Stimulated activated CD8-positive, alpha-beta memory T cell treated with anti-CD3 and anti-CD28 coated beads, Interleukin-7, amount 100 ng/mL, for 48 hours (primary cell): ENCODE measurements at places on chromosomes 1 and 21.

- no peak for DNase-seq
Observed at GRCh38 chr1:75165264-75165663, 31.1 kb downstream of the LHX8 start.

DNA sequence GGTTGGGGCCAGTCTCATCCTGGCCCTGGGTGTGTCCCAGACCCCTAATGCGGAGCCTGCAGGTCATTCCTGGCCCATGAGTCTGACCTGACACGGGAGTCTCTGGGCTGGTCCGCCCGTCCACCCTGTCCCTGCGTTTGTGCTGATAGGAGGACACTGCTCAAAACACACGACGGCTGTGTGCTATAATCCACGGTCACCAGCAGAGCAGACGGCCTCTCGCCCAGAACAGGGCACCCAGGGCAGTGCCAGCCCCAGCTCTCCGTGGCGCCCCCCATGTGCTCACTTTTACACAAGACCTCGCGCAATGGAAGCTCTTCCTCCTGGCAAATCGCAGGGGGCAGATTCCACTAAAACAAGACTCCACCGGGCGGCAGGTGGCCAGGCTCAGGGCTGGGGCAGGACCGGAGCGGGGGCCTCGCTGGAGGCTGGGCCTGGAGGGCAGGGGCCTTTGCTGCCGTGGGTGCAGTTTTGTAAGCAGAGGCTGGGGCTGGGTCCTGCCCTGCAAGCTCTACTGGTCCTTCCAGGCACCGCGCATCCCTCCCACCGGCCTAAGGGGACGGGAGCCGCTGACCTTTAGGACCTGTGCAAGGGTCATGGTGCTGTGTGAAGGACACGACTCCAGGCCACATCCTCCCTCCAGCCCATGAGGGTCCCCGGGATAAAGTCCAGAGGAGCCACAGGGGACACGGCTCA, 10.6 kb upstream of the SLC19A1 start:
- no peak for DNase-seq

DNA sequence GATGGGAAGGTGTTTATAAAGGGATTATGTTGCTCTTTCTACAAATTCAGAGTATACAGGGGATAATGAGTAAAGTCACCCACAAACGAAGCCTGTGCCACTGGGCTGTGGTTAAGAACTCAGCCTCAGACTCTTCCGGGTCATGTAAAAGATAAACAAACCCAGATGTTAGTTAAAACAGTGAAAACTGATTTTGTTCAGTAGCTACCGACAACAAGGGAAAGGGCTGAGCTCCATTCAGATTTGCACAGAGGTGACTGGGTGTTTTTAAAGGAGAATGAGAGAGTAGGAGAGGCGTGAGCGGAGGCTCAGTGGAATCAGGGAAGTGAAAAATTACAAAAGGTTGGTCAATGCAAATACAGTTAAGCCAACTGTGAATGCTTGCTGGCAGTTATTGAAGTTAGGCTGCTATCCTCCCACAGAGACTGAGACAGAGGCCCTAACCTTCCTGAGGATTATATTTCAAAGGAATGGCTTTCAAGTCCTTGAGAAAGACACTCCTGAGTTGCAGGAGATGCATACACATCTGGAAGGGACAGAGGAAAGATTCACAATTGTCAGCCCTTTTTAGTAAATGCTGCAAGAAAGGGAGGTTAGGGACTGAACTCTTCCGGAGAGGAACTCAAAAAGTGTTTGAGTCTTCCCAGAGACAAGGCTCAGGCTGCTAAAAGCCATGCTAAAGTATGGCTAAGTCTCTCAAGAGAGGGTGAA, 29.9 kb upstream of the SAMD13 start:
- no peak for DNase-seq

- DNase-seq, result no peak
Observed at GRCh38 chr1:223837206-223837605, 8.5 kb downstream of the TP53BP2 start.

DNA sequence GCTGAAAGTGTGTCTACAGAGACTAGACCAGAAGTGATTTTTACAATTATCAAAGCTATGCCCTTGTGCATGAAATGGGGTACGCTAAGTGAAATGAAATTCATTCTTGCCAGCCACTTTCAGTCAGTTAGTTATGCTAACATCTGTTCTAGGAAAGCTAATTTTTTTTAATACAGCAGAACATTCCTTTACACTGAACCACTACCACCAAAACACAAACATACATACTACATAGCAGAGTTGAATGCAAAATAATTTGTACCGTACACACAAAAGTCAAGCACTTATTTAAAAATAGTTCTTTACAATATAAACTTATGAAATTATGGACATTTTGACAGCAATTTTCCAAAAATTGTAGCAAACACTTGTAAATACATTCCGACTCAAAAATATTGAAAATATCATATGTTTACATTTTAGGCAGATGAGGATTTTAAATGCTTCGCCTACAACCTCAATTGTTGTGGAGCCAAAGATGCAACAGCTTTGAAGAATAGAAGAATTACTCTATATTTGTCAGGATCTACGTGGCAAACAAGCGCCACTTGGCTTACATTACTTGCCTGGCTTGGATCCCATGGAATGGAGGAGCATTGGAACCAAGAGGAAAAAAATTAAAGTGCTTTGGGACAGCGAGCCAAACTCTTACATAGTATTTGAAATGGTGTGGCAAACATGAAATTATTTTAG, 30.6 kb downstream of the WLS start:
- DNase-seq, result no peak

DNA sequence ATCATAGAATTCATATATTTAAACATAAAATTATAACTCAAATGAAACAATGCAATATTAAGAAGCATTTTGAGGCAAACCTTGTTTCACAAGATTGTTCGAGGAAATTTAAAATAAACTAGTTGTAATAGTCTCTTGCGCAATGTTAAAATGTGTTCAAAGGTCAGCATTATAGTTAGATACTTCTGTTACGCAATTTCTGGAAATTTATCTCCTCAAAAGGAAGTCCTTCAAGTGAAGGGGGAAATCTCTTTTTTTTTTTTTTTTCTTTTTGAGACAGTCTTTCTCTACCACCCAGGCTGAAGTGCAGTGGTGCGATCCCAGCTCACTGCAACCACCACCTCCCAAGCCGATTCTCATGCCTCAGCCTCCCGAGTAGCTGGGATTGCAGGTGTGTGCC, 52.1 kb downstream of the FMO4 start:
- no peak for DNase-seq

DNA sequence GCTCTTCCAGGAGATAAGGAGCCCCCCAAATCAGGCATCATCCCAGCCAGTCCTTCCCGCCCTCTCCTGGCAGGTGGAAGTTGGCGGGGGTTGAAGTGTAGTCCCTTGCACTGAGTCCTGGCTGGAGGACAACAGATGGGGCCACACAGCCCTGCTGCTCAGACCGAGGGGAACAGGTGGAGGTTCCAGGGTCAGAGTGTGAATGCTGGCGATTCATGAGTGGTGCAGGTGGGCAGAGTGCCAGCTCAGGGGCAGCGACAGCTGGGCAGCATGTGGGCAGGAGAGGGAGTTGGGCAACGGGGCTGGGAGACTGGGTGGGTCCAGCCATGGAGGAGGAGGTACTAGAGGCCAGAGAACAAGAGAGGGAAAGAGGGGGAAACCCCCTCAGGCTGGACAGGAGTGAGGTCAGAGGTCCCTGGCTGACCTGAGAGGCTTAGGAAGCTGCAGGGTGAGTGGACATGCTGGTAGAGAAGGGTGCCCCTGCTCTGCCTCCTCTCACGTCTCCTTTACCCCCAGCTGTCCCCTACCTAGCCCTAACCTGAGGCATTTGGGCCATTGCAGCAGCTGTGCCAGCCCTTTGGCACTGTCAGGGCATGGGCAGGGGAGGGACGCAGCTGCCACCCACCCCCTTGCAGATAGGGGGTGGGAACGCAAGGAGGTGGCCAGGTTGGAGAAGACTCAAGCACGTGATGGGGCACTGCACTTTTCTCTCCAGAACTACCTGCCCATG, 11.3 kb upstream of the ADORA1 start:
- DNase-seq, result no peak

DNA sequence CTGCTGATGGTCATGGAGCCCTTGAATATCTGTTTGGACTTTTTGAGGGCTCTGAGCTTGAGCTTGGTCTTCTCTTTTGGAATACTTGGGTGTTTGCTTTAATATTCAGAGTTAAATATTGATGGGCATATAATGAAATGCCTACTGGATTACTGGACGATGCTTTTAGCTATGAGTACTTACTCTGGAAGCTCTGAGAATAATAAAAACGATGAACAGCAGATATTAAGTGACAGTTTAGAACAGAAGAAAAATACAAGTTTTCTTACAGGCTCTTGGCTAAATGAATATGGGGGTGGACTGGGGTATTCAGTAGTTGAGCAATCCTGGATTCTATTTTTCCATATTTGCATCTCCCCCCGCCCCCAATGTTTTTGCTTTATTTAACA, 20.7 kb downstream of the GALNT2 start:
- DNase-seq, result no peak

- DNase-seq, result no peak
Observed at GRCh38 chr1:218617986-218618385, 272.9 kb downstream of the TGFB2 start.

GRCh38 chr1:210724768-210725167, 396.1 kb downstream of the HHAT start:
- DNase-seq, result no peak

DNA sequence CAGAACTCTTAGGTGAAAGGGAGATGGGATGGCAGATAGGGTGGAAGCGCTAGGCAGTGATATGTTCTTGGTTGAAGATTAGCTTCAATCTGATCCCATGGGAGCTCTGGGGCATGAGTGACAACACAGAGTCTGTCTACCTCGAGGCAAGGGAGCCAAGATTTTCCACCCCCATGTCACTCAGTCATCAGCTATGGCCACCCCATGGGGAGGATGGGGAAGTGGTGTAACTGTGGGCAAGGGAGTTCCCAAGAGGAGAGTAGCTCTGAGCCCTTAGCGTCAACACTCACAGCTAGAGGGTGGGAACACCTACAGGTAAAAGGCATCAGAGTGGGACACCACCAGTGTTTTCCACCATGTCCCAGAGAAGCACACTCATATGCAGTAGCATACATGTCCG, 30.3 kb upstream of the C1QA start:
- DNase-seq, result no peak

- DNase-seq, result no peak
Observed at GRCh38 chr1:230490436-230490835, 64.3 kb upstream of the PGBD5 start.

GRCh38 chr21:36454093-36454531, 25.8 kb downstream of the CLDN14 start:
- DNase-seq, result no peak

DNA sequence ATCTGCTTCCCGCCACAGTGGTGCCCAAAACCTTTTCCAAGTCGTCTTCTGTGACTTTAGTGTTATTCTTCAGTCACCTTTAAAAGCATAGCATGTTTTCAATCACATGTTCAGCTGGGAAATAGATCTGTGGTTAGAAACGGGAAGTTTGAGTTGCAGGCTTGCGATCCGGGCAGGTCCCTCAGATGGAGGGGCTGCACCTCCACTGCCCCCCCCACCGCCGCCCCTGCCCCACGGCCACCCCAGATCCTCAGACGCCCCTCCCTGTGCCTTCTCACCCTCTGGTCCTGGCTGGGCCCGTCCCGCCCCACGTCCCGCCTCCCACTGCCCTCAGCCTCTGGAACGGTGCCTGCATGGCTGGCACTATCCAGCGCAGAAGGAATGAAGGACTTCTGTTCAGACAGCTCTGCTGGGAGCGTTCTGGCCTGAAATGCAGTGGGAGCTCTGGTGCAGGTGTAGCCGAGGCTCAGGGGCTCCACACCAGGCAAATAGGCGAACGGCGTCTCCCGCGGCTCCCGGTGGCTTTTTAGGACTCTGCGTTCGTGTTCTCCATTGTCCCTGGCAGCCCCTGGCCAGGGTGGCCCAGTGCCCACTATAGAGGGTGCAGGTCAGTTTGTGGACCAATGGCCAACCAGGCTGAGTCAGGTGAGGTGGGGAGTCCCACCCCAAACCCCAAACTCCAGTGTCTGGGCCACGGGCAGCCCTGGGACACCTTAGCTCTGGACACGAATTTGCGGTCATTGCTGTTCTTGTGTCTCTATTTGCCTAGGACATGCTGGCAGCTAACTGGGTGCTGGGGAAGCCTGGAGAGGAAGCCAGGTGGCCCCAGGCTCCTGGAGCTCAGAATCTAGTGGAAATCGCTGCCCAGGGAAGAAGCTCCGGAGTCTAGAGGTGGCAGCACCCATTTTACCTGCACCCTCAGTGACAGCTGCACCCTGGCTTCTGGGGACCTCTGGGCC, 67.1 kb downstream of the FAAP20 start:
- no peak for DNase-seq

- DNase-seq, result peak; percentile 14
Observed at GRCh38 chr1:16391411-16391810, 24.4 kb downstream of the SZRD1 start.

DNA sequence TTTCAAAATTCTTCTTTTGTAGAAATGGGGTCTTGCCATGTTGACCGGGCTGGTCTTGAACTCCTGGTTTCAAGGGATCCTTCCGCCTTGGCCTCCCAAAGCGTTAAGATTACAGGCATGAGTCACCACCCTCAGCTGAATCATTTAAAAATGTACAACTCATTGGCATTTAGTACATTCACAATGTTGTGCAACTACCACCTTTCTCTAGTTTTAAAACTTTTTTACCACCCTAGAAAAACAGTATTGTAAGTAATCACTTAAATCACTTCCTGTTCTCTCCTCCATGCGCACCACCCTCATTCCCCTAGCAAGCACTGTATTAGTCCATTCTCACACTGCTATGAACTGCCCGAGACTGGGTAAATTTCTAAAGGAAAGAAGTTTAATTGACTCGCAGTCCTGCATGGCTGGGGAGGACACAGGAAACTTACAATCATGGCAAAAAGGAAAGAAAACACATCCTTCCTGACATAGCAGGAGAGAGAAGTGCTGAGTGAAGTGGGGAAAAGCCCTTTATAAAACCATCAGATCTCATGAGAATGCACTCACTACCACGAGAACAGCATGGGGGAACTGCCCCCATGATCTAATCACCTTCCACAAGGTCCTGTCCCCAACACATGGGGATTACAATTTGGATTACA, 14.4 kb upstream of the THEM5 start:
- DNase-seq, result no peak

GRCh38 chr1:63704443-63704842, 69.4 kb upstream of the ROR1 start:
- no peak for DNase-seq

DNA sequence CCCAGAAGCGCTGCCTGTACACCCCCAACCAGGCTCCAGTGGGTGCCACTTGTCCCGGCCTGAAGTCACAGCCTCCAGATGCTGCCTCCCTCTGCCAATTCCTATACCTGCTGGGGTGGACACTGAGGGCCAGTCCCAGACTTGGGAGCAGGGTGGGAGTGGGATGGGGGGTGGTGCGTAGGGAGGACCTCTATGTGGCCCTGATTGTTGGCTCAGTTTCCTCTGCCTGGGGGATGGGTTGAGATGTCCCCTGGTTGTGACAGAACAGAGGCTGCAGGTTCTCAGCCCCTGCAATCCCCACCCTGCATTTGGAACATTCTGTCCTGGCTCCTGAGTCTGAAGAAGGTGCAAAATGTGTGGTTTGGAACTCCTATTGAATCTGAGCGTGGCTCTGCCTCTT, 27.2 kb downstream of the RAB7B start:
- DNase-seq, result no peak

DNA sequence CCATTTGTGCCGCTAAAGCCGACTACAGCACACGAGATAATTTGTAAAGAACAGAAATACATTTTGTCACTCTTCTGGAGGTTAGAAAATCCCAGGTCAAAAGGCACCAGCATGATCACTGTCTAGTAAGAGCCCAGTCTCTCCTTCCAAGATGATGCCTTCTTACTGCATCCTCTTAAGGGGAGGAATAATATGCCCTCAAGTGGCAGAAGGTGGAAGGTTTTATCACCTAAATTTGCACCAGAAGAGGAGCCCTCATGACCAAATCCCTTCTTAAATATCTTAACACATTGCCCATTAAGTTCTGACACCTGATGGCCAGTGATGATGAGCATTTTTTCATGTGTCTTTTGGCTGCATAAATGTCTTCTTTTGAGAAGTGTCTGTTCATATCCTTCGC, 326.7 kb upstream of the RGS18 start:
- DNase-seq, result no peak
